Hematopoietic multipotent progenitor cell (in vitro differentiated cells): ENCODE measurements at places on chromosomes 4 and X.

DNA sequence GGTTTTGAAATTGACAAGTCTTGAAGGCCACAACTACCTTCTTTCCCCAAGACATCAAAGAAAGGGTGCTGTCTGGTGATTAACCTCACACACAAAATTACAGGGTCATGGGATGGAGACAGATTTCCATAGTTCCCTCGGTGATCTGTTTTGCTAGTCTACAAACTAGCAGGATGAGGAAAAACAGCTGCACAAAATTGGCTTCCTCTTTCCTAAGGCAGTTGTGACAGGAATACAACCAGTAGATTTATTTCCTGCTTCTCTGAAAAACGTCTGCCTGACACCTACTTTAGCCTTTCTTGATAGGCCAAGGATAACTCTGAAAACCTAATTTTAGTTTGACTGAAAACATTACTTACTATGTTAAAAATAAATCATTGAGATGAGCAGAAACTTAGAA, 39.6 kb downstream of the DKK2 start:
- DNase-seq, result no peak

- no peak for DNase-seq
Measured at GRCh38 chrX:150464001-150464400, 100.9 kb downstream of the MAMLD1 start.

GRCh38 chr4:106273831-106274230, 42.2 kb downstream of the TBCK start:
- no peak for DNase-seq

GRCh38 chr4:85968945-85969819, 390.7 kb downstream of the MAPK10 start:
- DNase-seq, result peak; percentile 71

DNA sequence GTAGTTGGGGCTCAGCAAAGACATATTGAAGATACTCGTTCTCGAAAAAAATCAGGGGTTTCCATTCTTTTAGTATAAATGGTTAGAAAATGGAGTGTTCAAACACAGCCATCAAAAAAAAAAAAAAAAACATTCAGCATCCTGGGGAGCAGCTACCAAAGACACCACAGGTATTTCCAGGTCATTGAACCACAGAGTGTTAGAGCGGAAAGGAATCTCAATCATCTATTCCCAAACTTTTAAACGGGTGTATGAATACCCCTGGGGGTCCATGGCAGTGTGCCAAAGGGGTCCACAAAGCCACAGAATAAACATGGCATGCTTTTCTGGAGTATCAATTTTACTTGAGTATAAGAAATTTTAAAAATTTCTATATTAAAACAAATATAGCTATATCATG, 6.9 kb upstream of the FGF16 start:
- no peak for DNase-seq

DNA sequence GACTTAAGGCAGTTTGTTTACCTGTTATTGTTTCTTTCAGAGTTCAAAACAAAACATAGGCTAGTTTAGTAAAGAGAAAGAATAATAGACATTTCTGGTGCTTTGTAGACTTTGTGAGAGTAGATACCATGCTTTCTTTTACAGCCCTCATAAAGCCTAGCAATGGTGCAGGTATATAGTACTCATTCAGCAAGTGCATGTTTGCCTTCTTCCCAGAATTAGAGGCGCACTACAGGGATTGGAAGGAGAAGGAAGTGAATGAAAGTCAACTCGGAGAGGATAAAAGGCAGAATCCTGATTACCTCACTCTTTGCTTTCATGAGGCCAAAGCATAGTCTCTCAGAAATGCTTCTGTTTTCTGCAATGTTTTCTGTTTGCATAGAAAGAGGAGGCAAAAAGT, 43.1 kb upstream of the FHDC1 start:
- DNase-seq, result no peak

- DNase-seq, result peak; percentile 59
Measured at GRCh38 chr4:106315476-106315967, 487 bp downstream of the TBCK start.

DNA sequence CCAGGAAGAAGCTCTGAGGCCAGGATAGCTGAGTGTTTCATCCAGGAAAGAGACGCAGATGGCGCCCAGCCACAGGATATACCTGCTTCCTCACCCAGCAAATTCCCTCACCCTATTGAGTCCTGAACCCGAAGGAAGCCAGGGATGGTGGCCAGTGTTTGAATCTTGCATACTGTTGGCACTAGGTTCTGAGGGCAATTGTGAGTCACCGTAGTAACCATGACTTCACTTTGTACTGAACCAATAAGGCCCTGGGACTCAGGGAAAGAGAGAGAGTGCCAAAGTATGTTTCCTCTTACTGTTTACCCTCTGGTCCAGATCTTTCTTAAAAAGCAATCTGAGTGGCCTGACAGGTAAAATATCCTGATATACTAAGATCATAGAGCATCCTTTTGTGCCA, 25.6 kb upstream of the SMIM10L2A start:
- DNase-seq, result peak; percentile 17

DNA sequence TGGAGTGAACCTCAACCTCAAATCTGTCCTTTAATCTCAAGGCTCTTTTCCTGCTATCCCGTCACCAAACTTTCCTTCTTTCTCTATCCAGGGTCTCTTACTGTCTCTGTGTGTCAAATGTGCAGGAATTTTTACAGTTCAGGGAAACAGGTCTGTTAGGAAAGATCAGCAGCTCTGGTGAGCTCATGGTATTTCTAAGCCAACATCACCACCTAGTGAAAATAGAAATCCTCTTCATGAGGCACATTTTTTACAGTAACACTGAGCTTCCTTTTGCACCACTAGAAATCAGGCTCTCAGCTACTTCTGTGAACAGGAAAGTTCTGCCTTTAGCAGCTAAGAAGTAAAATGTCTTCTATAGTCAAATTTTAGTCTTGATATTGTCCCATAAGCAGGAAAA, 39.6 kb downstream of the NUDT11 start:
- DNase-seq, result peak; percentile 14

DNA sequence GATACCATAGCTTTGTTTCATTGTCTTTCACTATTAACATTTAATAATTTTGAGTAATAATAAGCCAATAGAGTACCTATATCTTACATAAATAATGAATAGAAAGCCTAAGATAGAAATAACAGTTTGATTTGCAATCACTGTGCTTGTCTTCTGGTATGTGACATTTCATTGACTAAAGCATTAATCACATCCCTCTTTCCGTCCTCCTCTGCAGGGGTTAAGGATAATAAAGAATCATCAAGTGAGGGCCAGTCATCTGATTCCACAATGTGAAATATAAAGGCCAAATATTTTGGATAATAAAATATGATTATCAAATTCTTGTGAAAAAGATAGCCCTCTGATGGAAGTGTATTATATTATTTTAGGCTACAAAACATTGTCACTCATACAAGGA, 2073.4 kb downstream of the ARAP2 start:
- no peak for DNase-seq

- peak; percentile 31 for DNase-seq
Measured at GRCh38 chr4:48546336-48546735, 56.3 kb downstream of the ZAR1 start.

GRCh38 chr4:123232439-123232838, 164.2 kb upstream of the SPRY1 start:
- no peak for DNase-seq

- no peak for DNase-seq
Measured at GRCh38 chrX:56757327-56757726, 28.3 kb downstream of the NBDY start.

GRCh38 chr4:65839164-65839931, 169.1 kb upstream of the EPHA5 start:
- no peak for DNase-seq

DNA sequence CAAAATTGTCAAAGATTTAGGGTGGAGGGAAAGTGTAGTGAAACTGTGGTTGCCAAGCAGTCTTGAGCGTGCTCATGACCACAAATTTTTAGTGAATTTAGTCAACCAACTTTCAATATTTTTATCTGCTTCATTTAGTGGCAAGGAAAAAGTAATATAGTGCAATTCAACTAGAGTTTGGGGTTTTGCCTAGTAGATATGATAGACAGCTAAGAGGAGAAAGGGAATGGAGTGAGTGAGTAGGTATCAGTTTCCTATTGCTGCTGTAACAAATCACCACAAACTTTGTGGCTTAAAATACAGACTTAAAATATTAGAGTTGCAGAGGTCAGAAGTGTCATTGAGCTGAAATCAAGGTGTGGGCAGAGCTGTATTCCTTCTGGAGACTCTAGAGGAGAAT, 3.7 kb upstream of the CT47C1 start:
- DNase-seq, result no peak

- no peak for DNase-seq
Measured at GRCh38 chr4:97432551-97432950, 710.7 kb downstream of the STPG2 start.

- DNase-seq, result no peak
Measured at GRCh38 chr4:182802621-182803020, 114.6 kb downstream of the DCTD start.

- no peak for DNase-seq
Measured at GRCh38 chrX:94051926-94052325, 377.9 kb downstream of the FAM133A start.

DNA sequence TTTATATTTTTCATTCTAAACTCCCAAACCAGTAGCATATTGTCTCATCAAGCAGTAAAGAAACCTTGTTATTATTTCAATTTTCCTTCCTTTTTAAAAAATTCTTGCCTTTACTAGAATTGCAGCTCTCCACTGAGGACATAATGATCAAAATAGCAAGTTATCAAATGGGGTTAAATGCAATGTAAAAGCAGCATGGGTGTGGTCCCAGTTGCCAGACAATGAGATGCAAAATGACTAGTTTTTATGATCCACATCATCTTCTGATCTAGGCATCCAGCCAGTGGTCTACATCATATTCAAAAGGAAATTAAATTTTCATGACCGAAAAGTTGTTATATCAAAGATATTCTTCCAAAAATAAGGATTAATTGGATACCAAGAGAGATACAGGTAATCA, 427.9 kb upstream of the SMIM31 start:
- no peak for DNase-seq

DNA sequence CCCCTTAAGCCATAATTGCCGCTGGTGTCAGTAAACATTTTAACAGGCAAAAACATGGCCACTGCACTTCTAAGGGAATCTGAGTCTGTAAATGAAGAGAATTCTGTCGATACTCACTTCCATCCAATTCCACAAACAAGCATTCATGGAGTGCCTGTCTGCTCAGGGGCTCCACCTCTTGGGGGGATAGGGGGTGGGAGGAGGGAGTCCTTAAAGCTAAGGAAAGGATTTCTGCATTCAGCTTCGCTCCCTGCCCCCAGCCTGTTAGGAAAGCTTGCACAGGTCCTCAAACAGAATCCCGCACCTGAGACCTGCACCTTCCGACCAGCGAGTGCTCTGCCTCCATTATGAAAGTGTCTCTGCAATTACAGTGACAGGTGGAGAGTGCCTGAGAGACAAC, 130.2 kb upstream of the KIT start:
- no peak for DNase-seq

GRCh38 chr4:18454349-18454748, 432.8 kb upstream of the LCORL start:
- no peak for DNase-seq
